BJ (cell line): ENCODE measurements at places on chromosomes 13 and 19.

DNA sequence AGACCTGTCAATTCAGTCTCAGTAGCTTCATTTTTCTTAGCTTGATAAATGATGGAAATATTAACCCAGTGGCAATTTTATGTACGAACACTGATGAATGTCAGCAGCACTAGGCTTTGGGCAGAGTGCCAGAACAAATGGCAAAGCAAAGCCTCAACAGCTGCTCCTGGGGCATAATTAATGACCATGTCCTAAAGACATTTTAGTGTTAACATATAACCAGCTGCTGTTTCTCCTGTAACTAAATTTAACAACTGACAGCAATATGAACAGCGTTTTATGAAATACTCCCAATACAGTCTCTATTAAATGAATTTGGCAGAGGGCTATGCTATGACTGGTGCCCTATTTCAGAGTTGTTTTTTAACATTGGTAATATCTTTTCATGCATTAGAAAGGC lies 47.1 kb downstream of the ZNF568 start:
- no peak for DNase-seq

- no peak for DNase-seq
These were observed 33.2 kb downstream of the EFNA2 start for GRCh38 chr19:1318678-1319471.

DNA sequence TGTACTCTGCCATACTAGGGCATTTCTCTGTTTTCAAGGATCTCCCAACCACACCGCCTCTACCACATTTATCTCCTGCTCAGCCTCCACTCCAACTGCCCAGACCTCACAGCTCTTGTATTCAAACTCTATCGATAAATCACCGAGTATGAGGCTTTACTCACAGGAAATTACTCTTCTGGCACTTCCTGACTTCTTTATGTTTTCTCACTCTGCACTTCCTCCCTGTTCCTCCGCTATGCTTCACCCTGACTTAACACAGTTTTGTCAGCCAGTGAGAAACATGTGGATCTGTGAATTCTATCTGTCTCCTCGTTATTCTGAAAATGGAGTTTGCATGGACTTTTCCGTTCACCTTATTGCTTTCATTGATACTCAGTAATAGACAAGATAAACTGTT lies 2.6 kb upstream of the CARD8 start:
- no peak for DNase-seq

DNA sequence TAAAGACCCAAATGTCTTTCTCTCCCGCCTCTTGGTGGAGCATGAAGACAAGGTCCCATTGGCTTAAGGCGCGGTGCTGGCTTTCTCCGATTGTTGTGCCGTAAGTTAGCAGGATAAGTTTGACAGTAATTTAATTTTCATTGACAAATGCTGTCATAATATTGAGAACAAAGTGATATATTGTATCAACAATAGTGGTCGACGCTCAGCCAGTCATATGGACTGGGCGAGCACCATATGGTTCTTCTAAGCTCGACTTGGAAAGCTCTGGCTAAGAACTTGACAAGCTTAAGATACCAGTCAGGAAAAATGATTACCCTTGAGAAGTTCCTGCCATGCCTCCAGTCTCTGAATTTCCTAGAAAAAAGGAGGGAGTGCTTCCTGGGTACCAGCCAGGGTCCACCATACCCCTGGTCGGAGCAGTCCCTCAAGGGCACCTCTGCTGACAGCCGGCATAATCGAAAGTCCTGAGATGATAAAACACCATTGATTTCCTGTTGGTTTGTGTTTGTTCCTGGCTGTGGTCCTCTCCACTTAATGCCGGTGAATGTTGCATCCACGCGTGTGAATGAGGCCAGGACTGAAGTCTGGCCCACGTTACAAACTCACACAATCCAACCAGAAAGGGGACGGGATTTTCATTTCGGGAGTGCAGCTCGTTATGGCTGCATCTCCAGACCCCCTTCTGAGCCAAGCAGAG lies 262.1 kb downstream of the ZNF536 start:
- DNase-seq: no peak

DNA sequence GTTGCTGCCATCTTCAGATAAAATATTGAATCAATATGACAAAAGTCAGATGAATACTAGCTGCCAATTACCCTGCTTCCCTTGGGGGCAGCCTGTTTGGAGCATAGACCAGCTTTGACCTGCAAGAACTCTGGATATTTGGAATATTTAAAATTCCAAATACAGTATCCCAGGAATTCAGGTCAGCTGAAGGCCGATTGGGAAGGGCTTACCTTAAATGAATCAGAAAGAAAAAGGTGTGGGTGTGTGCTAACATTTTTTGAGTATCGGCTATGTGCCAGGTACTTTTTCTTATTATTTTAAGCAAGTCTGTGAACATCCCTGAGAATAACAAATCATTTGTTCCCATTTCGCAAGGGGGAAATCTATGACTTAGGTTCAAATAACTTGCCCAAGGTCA lies 1.8 kb upstream of the RUBCNL start:
- no peak for DNase-seq

- no peak for DNase-seq
These were observed 563 bp upstream of the PDCD5 start for GRCh38 chr19:32580353-32580900.

- DNase-seq: no peak
These were observed 855.7 kb downstream of the SLITRK5 start for GRCh38 chr13:88526853-88527215.
